ENCODE measurements at places on chromosomes 3 and 15.
A peak's percentile ranks its signal among the peaks of the same experiment; 100 is the strongest.

DNA sequence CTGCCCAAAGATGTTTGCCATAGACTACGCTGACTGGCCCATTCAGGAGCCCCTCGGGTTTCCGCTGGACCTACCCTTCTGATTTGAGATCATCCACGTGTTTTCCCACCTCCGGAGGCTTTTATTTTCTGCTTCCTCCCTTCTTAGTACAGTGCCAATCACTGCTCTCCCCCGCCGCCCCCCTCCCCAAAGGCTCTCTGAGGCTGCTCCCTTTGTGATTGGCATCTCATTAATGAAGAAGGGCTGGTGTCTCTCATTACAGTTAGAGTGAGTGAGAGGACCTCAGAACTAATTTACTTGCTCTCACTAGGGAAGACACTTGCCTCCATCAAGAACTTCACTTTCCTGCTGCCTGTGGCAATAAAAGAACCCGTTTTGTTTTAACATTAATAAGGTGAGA is 284.7 kb upstream of the ICE2 start:
- DNase-seq, result no peak

DNA sequence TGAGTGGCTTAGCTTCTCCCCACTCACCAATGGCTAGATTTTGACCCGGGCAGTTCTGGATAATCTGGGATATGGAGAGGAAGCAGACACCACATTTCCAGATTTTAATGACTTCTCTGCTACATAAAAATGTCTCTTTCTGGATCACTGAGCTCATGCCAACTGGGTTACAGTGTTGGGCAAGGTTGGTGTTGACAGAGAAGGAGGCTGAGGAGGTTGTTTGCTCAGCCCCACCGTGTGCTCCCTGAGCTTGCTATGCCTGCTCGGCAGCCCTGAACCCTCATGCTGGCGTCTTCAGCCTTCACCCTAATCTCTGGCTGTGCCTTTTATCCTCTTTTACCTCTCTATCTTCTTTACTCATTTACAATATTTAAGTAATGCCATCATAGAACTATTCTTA is 53.0 kb upstream of the KPNA4 start:
- no peak for DNase-seq

DNA sequence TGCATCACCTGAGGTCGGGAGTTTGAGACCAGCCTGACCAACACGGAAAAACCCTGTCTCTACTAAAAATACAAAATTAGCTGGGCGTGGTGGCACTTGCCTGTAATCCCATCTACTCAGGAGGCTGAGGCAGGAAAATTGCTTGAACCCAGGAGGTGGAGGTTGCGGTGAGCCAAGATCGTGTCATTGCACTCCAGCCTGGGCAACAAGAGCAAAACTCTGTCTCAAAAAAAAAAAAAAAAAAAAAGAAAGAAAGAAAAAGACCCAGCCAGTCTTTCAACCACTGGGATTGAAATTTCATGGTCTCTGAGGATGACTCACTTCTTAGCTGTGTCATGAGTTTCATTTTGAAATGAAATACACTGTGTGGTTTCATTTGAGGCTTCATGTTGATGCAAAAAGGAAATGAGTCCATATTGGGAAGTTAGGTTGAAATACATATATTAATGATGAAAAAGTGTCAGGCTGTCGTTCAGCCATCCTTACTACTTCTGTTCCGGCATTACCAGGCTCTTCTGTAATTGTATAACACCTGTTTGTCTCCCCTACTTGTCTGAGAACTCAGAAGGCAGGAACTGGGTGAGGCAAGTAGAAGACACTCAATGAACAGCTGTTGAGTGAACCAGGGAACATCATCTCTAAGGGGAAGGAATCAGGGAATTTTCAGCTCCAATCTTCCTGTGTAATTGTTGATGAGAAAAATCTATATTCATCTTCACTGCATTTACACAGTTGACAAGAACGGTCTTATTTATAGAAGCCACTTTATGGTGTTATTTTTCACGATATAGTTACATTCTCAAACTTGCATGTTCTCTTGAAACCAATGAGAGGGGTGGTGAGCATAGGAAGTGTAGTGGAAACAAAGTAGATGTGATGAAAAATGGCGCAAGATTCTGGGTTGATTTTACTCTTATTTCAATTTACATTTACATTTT is 87.4 kb downstream of the NFKBIZ start:
- DNase-seq, result no peak

DNA sequence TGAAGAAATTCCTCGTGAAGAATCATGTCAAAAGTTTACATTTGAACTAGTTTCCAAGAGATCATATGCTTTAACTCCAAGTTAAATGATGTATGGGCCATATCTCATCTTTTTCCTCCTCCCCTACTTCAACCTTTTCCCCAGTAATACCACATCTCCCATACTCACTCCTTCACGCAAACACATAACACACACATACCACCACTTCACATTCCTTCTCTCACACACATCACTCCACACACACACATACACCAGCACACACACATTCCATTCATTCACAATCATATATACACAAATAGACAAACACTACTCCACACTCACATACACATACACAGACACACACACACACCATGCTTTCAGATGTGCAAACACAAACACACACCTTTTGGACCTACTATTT is 769.0 kb upstream of the NR2F2 start:
- DNase-seq, result no peak

DNA sequence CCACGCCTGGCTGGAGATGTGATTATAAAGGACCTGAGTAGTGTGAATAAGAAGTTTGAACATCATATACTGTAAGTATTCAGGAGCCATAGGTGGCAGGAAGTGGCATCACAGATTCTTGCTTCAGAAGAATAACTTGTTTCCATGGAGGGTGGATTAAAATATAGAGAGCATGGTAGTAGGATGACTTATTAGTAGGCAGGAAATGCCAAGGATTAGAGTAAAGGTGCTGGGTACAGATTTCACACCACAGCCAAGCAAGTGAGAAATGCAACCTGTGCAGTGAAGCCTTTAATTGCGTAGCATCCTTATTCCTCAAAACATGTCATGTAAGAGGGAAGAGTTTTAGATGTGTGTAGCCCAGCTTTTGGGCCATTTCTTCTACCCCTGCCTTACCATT is 30.8 kb downstream of the IFT122 start:
- DNase-seq, result no peak

GRCh38 chr3:48429317-48429959 is 448 bp downstream of the PLXNB1 start:
- DNase-seq, result peak; percentile 69

DNA sequence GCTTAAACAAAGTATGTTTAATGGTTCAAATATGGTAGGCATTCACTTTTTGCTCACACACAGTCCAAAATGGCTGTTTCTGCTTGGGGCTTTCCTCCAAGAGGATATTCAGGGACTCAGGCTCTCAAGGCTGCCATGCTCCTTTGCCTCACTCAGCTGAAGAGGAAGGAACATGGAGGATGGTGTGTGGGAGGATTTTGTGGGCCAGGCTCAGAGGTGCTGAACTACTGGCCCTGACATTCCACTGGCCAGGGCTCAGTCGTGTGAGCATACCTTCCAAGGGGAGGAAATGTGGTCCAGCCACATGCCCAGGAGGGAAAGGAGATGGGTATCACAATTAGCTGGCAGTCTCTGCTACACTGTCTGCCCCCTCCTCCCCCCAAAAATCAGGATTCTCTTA is 8.7 kb downstream of the PXYLP1 start:
- no peak for DNase-seq

- DNase-seq, result no peak
These were observed 1.1 kb upstream of the WWTR1 start for GRCh38 chr3:149658744-149659497.

GRCh38 chr15:28219116-28219515 is 102.9 kb downstream of the HERC2 start:
- DNase-seq, result no peak

DNA sequence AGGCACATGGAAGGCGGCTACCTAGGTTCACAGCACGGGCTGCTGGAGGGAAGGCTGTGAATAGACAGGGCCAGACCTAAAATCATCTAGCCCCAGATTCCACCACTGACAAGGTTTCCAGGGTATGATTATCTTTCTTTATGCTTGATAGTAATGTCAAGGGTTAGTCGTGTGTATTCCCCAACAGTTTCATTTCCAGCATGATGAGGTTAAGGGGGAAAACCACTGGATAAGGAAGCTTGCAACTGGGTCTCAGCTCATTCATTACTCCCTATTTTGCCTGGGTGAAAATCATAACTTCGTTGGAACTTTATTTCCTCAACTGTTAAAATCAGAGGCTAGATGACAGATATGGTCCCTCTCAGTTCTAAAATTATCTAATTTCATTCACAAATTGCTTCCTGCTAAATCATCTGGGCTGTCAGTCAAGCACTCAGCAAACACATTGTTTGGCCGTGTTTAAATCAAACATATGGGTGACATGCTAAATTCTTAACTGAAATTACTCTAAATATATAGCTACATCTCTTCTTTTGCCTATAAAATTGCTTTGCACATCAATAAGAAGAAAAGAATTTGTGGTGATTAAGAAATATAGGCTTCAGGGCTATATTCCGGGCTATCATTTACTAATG is 111.7 kb downstream of the CYP19A1 start:
- no peak for DNase-seq

DNA sequence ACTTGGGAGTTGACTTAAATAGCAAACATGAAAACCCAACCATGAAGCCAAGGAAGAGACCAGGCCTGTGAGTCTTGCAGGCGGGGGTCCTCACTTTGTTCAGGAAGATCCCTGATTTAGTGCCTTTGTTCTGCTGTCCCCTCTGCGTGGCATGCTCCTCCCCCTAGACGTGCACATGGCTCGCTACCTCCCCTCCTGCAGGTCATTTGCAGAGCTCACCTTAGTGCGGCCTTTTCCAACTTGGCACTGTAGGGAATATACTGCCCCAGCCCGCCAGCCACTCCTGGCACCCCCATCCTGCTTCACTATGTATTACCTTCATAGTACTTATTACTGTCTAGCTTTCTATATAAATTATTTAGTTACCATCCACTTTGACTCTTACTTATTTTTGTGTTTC is 18.3 kb downstream of the GXYLT2 start:
- no peak for DNase-seq

DNA sequence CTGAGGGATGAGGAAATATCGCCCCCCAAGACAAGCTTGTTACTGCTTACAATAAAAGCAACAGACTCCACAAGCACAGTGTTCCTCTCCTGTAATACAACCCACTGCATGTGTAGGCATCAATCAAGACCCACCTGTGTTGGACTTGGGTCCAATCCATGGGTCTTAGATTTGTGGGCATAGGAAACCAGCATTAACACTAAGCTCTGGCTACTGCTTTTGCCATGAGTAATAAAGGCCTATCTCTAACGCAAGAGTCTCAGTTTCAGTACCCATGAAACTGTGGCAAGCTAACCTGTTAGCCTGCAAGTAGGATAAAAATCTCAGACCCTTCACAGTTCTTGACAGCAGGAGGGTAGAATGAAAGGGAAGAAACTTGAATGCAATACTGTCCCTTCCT is 5.2 kb upstream of the EIF1B start:
- DNase-seq, result no peak

GRCh38 chr3:11185564-11186317 is 31.4 kb downstream of the HRH1 start:
- DNase-seq, result no peak

GRCh38 chr15:62165104-62165792 is at the start of gene C2CD4B:
C2CD4B (minus strand) TSS chr15:62165285; CDS start chr15:62164984, 301 bp downstream.
- no peak for DNase-seq

GRCh38 chr3:83454353-83454752 is 1504.4 kb upstream of the CADM2 start:
- DNase-seq, result no peak

- DNase-seq, result no peak
These were observed 102.2 kb downstream of the TMEM266 start for GRCh38 chr15:76162036-76162398.

DNA sequence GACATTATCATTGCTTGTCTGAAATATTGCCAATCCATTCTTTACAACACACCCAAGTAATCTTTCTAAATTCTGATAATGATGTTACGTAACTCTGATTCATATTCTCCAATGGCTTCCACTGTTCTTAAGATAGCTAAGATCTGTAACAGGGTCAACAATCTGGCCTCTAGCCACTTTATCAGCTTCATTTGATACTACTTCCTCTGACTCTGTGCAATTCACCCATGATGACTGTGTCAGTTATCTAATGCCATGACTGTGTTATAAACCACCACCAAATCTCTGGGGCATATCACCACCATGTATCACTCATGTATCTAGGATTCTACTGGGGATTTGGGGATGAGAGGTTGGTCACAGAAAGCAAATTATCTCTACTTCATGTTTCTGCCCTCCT is 44.0 kb downstream of the CD200 start:
- no peak for DNase-seq

- no peak for DNase-seq
These were observed 551.7 kb upstream of the CFAP20DC start for GRCh38 chr3:59601486-59601885.

DNA sequence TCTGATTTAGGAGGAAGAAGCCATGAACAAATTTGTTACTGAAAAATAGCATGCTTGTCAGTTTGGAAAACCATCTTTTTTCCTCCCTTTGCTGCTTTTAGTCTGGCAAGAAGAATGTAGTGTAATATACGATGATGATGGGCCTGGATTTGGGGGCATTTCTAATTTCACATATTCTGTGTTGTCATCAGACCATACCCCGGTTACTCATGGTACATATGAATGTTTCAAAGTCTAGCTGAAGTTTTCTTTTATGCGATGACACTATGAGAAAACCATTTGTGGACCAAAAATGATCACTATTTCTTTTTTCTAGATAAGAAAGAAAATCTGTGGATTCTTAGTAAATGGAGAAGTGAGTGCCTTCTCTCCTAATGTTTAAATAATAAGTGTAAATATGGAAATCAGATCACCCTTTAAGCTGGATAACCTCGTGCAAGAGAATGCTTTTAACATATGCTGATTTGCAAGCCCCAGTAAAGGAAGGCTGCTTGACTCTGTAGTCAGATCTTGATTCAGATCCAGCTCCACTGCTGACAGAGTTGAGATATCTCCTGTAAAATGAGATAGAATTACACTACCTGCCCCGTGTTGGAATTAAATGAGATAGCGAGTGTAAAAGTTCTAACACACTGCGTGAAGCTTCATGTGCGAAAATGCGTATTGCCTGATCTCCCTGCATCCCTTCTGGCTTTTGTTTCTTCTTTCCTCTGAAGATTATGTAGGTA is 3.0 kb downstream of the MEF2A start:
- DNase-seq, result no peak

GRCh38 chr3:117433427-117433826 is 723.8 kb downstream of the TUSC7 start:
- DNase-seq, result no peak

- DNase-seq, result peak; percentile 51
These were observed 3.7 kb downstream of the TLR9 start for GRCh38 chr3:52221563-52222318.

DNA sequence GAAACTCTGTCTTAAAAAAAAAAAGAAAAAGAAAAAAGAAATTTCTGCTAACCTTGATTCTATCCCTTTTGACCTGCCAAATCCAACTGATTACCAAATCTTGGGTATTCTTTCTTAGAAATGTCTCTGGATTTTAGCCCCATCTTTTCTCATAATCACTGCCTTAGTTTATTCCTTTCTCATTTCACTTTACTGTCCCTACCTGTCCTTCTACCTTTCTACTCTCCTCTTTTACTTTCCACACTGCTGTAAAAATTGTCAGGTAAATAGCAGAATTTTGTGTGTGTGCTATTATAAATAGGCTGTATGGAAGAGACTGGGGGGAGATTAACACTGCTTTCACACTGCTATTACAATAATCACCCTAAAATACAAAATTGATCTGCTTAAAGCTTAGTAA is 16.7 kb downstream of the PIK3CA start:
- DNase-seq, result no peak

- no peak for DNase-seq
These were observed 574 bp upstream of the LRRC34 start for GRCh38 chr3:169813278-169813677.
